NCI-H1092 (cell line): ENCODE measurements at places on chromosomes 7 and 10.

DNA sequence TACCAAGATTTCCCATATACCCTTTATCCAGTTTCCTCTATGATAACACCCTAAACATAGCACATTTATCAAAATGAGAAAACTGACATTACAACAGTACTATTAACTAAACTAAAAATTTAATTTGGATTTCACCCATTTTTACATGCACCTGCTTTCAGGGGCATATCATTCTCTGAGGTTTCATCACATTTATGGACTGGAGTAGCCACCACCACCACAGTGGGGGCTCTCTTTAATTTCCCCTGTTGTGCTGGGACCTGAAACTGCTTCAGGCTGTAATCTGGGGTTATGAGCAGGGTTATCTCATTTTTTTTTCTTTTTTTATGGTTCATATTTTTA lies 637.9 kb upstream of the DPP6 start:
- no peak for DNase-seq

DNA sequence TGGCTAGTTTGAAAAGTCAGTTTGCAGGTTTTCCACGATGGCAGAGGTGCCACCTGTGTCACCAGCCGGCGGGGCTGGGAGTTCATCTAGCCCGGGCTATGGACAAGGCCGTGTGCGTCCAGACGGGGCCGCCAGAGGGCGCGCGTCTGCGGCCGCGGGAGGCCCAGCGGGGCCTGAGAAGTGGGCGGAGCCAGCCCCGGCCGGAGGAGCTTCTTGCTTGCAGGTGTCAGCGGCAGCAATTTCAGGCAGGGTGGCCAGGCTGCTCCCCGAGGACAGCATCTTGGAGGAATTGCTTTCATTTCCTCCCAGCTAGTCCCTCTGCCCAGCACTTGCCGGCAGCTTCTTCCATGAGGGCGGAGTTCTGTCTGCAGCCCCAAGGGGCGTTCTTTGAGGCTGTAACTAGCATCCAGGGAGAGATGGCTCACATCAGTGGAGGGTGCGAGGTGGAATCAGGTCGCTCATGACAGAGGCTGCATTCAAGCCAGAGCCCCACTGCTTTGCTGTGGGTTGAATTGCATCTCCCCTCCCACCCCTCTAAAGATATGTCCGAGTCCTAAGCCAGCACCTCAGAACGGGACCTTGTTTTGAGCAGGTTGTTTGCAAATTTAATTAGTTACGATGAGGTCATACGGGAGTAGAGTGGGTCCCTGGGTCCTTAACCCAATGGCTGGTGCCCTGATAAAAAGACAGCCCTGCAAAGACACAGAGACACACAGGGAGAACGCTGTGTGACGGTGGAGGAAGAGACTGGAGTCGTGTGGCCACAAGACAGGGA lies 85.9 kb upstream of the MKI67 start:
- DNase-seq, result peak; percentile 22

- DNase-seq, result no peak
Observed at GRCh38 chr7:157391036-157391710, 54.4 kb downstream of the DNAJB6 start.

- no peak for DNase-seq
Observed at GRCh38 chr7:24971333-24972165, 8.4 kb downstream of the OSBPL3 start.

- DNase-seq, result no peak
Observed at GRCh38 chr7:22574754-22575520, 74.9 kb upstream of the STEAP1B start.

DNA sequence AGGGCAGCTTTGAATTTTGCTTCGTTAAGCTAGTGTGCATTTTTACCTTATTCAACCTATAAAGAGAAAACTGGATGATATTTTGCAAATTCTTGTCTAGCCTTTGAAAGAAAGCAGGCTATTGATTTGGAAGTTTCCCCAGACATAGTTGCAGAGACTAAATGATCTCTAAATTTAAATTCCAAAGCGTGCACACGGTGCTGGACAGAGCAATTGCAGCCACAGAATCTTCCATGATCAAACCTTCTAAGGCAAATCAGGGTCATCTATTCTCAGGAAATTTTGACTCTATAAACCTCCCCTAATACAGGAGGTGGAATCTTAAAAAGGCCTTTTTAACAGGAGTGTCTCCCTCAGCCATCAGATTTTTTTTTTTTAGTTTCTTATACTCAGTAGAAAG lies 159.9 kb downstream of the MDFIC start:
- no peak for DNase-seq

DNA sequence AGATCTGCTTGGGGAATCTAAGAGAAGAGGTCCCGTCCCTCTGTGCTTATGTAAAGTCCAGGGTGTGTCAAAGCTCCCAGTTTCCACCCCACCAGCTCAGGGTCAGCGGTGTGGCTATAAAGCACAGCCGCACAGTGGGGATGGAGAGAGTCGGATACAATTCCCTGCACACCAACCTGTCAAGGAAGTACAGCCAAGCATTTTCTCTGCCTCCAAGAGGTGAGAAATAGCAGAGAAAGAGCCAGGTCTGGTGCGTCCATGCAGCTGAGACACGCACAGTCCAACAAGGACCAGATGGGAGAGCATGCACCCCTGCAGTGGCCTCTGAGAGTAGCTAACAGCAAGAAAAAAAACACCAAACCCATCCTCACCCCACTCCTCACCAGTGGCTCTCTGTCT lies 61.3 kb upstream of the WAC start:
- DNase-seq, result no peak

GRCh38 chr10:12873172-12873571 lies 128.3 kb downstream of the CCDC3 start:
- no peak for DNase-seq

DNA sequence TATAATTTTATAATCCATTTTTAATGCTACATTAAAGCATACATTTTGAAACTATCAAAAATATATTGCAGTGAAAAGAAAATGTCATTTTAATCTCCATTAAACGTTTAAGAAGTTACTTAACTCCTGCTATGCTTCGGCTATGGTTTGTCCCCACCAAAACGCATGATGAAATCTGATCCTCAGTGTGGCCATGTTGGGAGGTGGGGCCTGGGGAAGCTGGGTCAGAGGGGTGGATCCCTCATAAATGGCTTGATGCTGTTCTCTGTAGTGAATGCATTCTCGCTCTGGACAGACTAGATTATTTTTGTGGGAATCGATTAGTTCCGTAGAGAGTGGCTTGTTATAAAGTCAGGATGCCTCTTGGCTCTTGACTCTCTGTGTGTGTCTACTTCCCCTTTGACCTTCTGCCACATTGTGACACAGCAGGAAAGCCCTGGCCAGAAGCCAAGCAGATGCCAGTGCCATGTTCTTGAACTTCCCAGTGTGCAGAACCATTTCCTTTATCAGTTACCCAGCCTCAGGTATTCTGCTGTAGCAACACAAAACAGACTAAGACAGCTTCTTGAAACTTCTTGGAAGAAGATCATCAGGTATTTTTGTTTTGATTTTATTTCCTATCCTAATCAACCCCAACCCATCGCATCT lies 77.8 kb downstream of the TCERG1L start:
- no peak for DNase-seq

GRCh38 chr10:17578603-17579002 lies 38.6 kb downstream of the HACD1 start:
- no peak for DNase-seq

- no peak for DNase-seq
Observed at GRCh38 chr10:124829447-124830115, 28.0 kb downstream of the ABRAXAS2 start.

GRCh38 chr7:130182990-130183389 lies 22.2 kb downstream of the TMEM209 start:
- no peak for DNase-seq

DNA sequence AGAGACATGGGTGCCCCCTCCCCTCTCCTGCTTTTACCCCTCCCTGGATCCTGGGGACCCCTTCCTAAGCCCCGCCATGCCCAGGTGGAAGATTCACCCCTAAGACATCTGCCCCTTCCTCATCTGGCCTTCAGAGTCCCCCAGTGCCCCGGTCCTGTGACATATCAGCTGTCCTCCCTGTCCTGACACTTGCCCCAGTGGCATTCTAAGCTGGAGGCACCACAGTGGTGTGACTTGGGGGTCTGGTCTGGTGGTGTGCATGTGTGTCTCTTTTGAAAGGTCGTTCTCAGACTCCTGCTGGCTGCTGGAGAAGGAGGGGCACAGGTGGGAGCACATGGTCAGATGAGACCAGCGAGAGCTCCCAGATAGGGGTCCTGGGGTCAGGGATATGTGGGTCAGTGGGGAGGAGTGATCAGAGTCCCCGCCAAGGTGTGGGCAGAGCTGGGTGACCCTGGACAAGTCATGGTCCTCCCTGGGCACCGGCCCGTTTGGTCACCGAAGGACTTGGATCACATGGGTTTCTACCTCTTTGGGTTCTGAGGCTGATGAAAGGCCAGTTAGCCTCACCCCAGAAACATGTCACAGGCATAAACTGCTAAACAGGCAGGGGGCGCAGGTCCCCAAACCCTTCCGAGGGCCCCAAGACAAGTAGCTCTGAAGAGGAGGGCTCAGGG lies 645 bp upstream of the TFR2 start:
- no peak for DNase-seq

- no peak for DNase-seq
Observed at GRCh38 chr7:143992670-143993069, 7.5 kb upstream of the OR6B1 start.

DNA sequence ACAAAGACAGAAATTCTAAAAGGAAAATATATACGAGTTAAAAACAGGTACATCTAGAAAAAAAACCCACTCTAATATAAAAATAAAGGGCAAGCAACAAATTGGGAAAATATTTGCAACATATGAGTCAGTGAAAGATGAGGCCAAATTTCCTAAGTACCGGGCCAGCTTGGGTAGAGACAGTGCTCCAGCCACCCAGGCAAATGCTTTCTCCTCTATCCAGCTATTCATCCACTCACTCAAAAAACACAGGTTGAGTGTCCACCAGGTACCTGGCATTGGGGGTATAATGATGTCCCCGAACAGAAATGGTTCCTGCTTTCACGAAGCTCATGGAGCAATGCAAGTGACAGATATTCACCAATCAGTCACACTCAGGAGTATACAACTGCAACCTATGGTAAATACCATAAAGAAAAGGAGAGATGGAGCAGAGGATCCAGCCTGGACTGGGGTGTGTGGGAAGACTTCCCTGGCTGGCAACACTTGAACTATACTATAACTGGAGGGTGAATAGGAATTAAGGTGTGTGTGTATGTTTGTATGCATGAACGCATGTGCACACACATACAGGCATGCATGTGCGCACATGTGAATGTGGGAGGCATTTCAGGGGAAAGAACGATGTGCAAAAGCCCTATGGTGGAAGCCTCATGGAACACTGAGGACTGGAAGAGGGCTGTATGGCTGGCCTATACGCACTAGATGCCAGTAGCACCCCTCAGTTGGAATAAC lies 2.3 kb downstream of the ARHGAP22 start:
- DNase-seq, result no peak

GRCh38 chr10:62805231-62806099 lies 945 bp downstream of the ADO start:
- no peak for DNase-seq

- no peak for DNase-seq
Observed at GRCh38 chr10:33703501-33704213, 369.2 kb upstream of the NRP1 start.

GRCh38 chr7:116425647-116426209 lies 73.8 kb upstream of the CAV2 start:
- DNase-seq, result no peak
